ENCODE measurements at places on chromosomes 3 and 15. TPM values are rescaled to one million over a fixed set of nuclear protein-coding genes. Genes with fewer than 3 reads are reported as not detected.

GP5 gene
- not detected for total RNA-seq

CORO2B gene
- total RNA-seq, result 0.22 TPM

SPSB4 gene
- total RNA-seq, result not detected

GRCh38 chr3:127132876-127133275 lies 60.1 kb upstream of the PRR23E start:
- H3K36me3 ChIP-seq, result no peaks in the 10 kb centered on the region
- no peaks in the 10 kb centered on the region for H3K4me1 ChIP-seq
- no peak overlapping the region for H3K27ac ChIP-seq
- no peak for DNase-seq

DNA sequence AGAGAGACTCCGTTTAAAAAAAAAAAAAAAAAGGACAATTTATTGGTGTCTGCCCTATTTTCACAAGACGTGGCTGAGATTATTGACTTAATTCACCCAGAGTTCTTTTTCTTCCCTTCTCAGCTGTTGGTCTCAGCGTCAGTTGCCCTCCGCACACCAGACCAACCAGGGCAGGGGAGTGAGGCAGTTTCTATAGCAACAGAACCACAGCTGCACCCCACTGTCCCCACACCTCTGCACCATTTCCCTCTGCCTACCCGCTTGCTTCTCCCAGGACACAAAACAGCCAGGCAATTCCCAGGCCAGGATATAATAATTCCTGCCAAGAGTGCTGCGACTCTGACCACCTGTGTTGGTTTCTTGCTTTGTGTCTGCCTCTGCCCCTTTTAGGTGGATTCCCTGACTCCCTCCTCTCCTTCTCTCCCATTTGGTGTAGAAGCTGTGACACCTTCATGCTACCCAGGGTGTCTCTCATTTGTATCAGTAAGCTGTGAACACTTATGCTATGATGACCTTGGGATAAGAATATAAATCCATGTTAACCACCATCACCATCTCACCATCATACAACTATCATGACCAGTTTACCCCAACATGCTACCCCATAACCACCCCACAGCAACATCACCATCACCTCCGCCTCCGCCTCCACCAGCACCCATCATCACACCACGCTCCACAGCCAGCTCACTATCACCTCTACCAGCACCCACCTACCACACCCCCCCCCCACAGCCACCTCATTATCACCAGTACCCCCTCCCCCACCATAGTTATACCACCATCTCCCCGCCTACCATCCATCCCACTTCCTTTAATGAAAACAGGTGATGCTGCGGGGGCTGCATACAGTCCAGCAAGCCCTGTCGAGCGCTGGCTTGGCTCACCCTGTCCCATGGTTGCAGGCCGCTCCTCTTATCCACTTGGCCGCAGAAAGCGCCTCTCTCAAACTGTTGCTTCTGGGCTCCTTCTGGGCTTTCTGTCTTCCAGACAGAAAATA lies 589 bp downstream of the EPB42 start:
- no peaks in the 10 kb centered on the region for H3K36me3 ChIP-seq
- no peak overlapping the region for H3K27ac ChIP-seq
- H3K4me1 ChIP-seq, result peaks cover 5% of the 10 kb centered on the region
- no peak for DNase-seq
- no peak overlapping the region for H3K4me3 ChIP-seq

- no peaks in the 10 kb centered on the region for H3K36me3 ChIP-seq
- H3K4me1 ChIP-seq, result peaks cover 41% of the 10 kb centered on the region
- H3K27me3 ChIP-seq, result no peaks in the 10 kb centered on the region
- no peak for DNase-seq
- H3K4me3 ChIP-seq, result no peak overlapping the region
These were observed 45.5 kb downstream of the CBLB start for GRCh38 chr3:105823149-105823867.

DNA sequence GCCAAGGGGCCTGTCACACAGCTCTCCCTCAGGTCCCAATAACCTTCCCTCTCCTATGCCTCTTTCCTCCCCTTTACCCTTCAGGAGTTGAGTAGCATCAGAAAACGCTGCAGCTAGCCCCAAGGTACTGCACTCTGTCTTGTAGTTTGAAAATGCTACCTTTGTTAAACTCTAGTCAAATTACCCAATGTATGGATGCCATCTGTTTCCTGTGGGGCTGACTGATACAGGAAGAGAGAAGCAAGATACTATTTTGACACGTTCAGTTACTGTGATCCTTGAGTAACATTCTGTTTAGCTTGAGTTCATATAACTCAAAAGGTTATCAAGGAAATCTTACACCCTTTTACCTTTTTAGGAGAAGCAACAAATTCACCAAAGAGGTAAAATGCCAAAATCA lies 493.1 kb downstream of the FHIT start:
- no peak for DNase-seq
- H3K36me3 ChIP-seq, result no peaks in the 10 kb centered on the region
- H3K4me3 ChIP-seq, result no peak overlapping the region
- no peak overlapping the region for H3K27ac ChIP-seq
- no peaks in the 10 kb centered on the region for H3K4me1 ChIP-seq
- H3K27me3 ChIP-seq, result no peaks in the 10 kb centered on the region

All from esophagus squamous epithelium (tissue), 5 donors.